ENCODE measurements at places on chromosomes 7 and 10.

DNA sequence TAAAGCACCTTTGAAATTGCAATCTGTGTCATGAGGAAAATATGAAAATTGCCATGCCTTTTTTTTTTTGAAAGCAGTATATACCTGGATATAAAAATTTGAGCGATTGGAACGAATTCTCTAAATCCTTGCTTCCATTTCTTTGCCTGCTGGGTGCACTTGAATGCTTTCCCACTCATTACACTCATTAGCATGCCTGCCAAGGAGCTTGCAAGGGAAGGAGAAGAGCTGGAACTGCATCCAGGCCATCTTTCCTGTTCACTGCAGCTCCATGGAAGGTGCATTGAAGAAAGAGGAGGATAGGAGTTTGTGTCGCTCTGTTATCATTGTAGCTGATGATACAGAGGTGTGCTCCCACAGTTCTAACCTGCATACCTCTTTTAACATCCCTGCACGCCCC, 102.4 kb upstream of the GJD4 start:
- no peak for DNase-seq

DNA sequence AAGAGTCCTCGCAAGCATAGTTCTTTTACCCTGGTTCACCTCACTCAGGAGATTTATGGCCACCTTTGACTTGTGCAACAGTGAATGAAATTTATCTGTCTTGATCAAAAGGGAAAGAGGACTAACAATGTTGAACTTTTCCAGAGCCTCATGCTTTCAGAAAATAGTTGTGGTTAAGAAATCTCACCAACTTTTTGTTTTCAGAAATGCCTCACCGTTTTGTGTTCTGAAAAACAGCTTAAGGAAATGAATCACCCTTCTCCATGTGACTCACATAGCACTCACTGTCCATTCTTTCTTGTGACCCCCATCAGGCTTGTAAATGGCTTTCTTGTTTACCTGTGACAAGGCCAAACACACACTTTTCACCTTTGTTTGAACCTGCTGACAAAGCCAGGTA, 148.6 kb upstream of the FAM3C start:
- DNase-seq: no peak

DNA sequence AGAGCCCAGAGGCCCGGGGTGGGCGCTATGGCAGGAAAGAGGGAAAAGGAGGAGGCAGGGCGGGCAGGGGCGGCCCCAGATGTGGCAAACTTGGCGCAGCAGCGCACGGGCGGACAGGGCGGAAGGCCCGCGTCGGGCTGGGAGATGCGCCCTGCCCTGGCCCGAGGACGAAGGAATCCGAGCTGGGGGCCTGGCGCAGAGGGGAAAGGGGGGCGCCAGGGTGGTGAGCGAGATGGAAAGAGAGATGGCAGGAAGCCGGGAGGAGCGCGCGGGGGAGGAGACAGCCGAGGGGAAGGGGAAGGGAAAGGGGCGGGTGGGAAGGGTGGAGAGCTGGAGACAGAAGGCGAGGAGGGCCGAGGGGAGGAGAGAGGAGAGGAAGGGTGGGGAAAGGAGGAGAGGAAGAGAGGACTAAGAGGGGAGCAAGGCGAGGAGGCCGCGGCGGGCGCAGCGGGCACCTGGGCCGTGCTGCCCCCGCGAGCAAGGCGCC, at the start of gene MARVELD1:
MARVELD1 (plus strand) TSS at position 392 of the 487 bp plus-strand sequence. CDS start 147 bp downstream, outside the sequence.
- DNase-seq: no peak

GRCh38 chr7:115417662-115418061, 495.8 kb downstream of the MDFIC start:
- DNase-seq: no peak

Measured in stimulated activated CD4-positive, alpha-beta T cell treated with anti-CD3 and anti-CD28 coated beads, TNF-alpha, amount 100 ng/mL, for 1 hour (primary cell).